ENCODE measurements at places on chromosomes 3 and 15. TPM values are rescaled to one million over a fixed set of nuclear protein-coding genes. Genes with fewer than 3 reads are reported as not detected.

SKOR1 gene
- total RNA-seq: 0.76 TPM

SUSD5 gene
- 4.0 TPM for total RNA-seq

HDAC11 gene
- total RNA-seq: 15.3 TPM

GOLGA8Q gene
- 1.3 TPM for total RNA-seq

Measured in posterior vena cava (tissue), 2 donors.